Activated CD8-positive, alpha-beta memory T cell treated with anti-CD3 and anti-CD28 coated beads for 48 hours (primary cell): ENCODE measurements at places on chromosomes 13 and 19.

- DNase-seq = no peak
Measured at GRCh38 chr19:32070101-32070500, 275.3 kb upstream of the ZNF507 start.

GRCh38 chr19:49398001-49398615 lies 10.1 kb downstream of the KASH5 start:
- DNase-seq = no peak

- DNase-seq = no peak
Measured at GRCh38 chr13:114066956-114067355, 65.5 kb downstream of the RASA3 start.

DNA sequence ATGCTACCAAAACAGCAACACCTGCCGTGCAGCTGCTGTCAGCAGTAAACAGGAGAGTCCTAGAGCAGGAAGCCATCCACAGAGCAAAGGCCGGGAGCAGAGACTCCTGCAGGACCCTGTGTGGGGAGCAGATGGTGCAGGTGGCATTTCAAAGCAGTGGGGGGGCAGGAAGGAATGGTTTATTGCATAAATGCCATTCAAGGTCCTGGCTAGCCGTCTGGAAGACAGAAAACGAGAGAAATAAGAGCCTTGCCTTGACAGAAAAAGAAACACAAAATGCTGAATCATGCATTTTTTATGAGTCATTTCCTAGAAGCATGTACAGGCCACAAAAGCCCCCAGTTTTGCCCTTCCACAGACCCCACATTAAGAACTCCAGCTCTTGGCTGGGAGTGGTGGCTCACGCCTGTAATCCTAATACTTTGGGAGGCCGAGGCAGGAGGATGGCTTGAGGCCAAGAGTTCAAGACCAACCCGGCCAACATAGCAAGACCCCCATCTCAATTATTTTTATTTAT lies 5.4 kb downstream of the RSPH6A start:
- no peak for DNase-seq

- no peak for DNase-seq
Measured at GRCh38 chr19:15101479-15102082, 5.6 kb upstream of the SYDE1 start.

- no peak for DNase-seq
Measured at GRCh38 chr13:24032252-24032651, 128.3 kb upstream of the SPATA13 start.

DNA sequence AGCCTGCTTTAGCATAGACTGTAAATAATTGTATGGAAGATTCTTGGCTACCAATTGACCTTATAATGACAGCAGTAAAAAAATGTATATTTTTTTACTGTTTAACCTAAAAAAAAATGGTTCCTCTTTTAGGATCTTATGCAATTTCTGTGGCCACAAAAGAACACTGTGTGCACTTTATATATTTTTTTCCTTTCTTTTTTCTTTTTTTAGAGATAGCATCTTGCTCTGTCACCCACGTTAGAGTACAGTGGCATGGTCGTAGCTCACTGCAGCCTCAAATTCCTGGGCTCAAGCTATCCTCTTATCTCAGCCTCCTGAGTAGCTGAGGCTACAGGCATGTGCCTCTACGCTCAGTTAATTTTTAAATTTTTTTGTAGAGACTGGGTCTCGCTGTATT lies 6.1 kb downstream of the FLT3 start:
- no peak for DNase-seq

DNA sequence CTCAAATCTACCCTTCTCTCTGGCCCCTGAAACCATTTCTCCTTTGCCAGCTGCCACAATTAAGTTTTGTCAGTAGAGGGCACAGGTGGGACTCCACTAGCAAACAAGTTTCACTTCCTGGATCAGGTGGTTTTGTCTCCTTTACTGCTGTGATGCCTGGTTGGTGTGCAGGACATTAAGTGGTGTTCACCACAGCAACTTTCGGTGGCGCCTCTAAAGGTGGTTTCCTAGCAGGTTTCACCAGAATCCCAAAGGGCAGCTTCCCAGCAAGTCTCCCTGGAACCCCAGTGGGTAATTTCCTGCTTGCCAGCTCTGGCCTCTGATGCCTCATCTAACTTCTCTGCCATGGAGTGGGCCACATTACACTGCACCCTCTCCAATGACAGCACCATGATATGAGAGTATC lies 16.6 kb downstream of the MED4 start:
- DNase-seq = no peak

DNA sequence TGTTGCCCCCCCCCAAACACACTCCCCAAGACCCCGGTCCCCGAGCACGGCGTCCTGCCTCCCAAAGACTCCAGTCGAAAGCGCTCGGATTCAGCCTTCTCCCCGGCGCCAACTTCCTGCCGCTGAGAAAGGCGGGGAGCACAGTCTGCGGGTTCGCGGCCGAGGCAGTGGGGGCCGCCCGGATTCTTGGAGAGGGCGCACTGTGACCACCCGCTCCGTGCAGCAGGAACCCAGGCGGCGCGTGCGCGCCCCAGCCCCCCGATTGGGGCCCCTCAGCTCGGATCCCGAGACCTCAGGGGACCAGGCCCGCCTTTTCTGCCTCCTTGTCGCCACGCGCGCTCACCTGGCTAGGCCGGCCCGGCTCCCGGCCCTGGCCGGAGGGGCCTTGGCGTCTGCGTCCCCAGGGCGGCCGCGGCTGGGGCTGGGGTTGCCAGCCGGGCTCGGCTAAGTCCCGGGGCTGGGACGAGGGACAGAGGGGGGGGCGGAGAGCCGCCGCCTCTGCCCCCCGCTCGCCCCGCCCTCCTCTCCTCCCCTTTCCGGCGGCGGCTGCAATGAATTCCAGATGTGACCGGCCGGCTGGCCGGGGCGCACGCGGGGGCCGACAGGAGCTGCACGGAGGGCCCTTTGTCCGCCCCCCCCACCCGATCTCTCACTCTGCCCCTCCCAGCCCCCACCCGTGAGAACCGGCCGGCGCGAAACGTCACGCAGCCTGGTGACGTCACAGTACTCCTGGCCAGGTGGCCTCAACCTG lies at the start of gene S1PR2:
S1PR2 (minus strand) TSS at position 471 of the 751 bp plus-strand sequence. CDS start 6,426 bp downstream, outside the sequence.
- DNase-seq = peak; percentile 58

GRCh38 chr13:24223341-24224231 lies 63.1 kb downstream of the SPATA13 start:
- DNase-seq = no peak

DNA sequence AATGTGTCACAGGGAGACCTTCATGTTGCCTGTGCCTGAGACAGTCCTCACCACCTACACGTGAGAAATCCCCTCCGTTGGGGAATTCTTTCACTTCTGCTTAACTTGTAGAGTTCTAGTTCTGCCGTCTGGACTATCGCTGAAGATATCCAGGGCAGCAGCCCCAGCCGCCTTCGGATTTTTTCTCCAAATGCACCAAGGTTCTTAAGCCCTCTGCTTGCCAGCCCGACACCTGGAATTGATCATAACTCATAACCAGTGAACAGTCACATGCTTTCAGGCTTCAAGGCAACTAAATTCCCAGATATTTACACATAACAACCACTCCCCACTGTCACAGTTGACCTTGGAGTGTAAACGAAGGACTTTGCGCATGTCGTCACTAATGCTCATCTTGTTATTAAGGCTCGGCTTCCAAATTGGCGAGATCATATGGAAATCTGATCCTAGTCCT lies 114.4 kb downstream of the RAB20 start:
- no peak for DNase-seq

- no peak for DNase-seq
Measured at GRCh38 chr13:62433660-62434059, 1018.0 kb upstream of the PCDH20 start.

- DNase-seq = no peak
Measured at GRCh38 chr13:73467125-73467524, 408.3 kb downstream of the KLF5 start.

DNA sequence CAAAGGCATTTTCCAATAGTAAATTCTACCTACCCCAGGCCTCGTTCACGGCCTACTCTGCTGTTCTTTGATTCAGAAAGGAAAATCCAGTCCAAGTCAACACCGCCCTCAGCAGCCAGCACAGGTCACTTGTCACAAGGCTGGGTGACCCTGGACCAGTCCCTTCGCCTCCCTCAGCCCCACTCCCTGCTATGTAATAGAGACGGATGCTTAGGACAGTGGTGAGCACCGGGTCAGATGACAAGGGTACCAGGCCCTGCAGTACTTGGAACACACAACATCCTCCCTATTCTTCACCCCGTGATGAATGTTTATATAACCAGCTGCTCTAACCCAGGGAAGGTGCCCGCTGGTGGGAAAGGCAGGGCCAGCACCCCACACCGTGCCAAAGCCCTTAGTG lies 14.3 kb downstream of the LATS2 start:
- DNase-seq = no peak

DNA sequence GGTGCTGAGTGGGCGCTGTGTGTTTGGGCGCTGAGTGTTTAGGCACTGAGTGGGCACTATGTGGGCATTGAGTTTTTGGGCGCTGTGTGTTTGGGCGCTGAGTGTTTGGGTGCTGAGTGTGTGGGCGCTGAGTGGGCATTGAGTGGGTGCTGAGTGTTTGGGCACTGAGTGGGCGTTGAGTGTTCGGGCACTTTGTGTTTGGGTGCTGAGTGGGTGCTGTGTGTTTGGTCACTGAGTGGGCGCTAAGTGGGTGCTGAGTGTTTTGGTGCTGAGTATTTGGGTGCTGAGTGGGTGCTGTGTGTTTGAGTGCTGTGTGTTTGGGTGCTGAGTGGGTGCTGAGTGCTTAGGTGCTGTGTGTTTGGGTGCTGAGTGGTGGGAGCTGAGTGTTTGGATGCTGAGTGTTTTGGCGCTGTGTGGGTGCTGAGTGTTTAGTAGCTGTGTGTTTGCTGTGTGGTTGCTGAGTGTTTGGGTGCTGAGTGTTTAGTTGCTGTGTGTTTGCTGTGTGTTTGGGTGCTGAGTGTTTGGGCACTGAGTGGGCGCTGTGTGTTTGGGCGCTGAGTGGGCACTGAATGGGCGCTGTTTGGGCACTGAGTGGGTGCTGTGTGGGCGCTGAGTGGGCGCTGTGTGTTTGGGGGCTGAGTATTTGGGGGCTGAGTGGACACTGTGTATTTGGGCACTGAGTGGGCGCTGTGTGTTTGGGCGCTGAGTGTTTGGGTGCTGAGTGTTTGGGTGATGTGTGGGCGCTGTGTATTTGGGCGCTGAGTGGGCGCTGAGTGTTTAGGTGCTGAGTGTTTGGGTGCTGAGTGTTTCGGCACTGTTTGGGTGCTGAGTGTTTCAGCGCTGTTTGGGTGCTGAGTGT lies 47.2 kb upstream of the F7 start:
- no peak for DNase-seq

DNA sequence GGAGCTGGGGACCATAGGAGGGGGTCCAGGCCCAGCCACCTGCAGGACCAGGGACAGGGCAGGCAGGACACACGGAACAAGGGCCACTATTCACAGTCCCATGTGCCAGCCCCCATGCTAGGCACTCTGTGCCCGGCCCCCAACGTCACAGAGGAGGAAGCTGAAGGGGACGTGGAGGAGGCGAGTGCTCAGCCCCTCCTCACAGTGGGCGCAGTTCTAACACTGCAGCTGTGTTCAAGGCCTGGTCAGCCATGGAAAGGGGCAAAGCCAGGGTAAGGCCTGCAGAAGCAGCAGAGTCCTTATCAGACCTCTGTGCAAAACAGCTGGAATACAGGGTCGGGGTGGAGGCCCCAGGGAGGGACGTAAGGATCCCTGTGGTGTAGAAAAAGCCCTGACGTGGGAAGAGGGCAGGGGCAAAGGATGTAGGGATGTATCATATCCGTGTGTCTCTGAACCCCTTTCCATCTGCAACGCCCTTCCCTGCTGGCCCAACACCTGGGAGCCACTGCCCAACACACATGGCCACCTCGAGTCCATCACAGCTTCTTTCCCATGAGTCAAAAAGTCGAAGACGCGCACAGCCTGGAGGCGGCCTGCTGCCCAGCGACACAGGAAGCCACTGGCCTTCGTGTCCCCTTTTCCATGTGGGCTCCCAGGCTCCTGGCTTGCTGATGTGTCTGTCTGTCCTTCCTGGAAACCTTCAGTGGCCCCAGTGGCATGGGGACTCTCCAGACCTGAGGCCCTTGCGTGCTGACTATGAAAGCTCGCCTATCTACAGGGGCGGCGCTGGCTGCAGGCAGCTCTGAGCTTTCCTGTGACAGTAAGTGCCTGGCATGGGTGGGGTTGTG lies 28.0 kb downstream of the SH3GL1 start:
- DNase-seq = no peak

GRCh38 chr13:112450118-112450903 lies 74.2 kb downstream of the SPACA7 start:
- no peak for DNase-seq

GRCh38 chr13:108527844-108528243 lies 101.6 kb upstream of the MYO16 start:
- DNase-seq = no peak

DNA sequence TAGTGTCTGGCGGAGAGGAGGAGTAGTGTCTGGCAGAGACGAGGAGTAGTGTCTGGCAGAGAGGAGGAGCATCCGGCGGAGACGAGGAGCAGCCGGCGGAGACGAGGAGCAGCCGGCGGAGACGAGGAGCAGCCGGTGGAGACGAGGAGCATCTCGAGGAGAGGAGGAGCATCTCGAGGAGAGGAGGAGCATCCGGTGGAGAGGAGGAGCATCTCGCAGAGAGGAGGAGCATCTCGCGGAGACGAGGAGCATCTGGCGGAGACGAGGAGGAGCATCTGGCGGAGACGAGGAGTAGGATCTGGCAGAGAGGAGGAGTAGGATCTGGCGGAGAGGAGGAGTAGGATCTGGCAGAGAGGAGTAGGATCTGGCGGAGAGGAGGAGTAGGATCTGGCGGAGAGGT lies 18.2 kb downstream of the C13orf46 start:
- DNase-seq = no peak

- no peak for DNase-seq
Measured at GRCh38 chr19:58083021-58083420, 15.0 kb downstream of the ZSCAN18 start.

GRCh38 chr19:29636553-29637360 lies 28.5 kb upstream of the PLEKHF1 start:
- DNase-seq = no peak

GRCh38 chr13:26719356-26719945 lies 41.1 kb downstream of the GPR12 start:
- DNase-seq = no peak

- DNase-seq = peak; percentile 10
Measured at GRCh38 chr19:55809381-55810058, 22.3 kb downstream of the NLRP11 start.

GRCh38 chr13:72457151-72457550 lies 270.3 kb downstream of the MZT1 start:
- DNase-seq = no peak

DNA sequence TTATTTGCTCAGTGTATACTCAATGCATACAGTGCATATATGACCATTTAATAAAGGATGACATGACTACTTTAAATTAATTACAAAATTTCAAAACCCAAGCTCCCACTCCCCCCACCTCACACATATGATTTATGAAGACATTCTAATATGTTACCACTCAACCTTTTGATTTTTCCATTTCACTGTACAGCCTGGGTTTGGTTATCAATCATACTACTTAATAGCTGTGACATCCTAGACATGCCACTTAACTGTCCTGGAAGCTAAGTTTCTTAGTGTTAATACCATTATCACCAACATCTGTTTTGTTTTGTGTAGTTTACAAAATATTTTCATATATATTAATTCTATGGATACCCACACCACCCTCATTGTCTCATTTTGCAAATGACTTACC lies 42.2 kb downstream of the UBL3 start:
- no peak for DNase-seq

- no peak for DNase-seq
Measured at GRCh38 chr13:103354171-103354570, 288.0 kb upstream of the SLC10A2 start.

- DNase-seq = no peak
Measured at GRCh38 chr13:110942248-110942981, 27.5 kb upstream of the ANKRD10 start.

- no peak for DNase-seq
Measured at GRCh38 chr19:52237197-52237596, 32.2 kb upstream of the ZNF766 start.

GRCh38 chr13:42532561-42533335 lies 41.2 kb upstream of the TNFSF11 start:
- DNase-seq = no peak

GRCh38 chr13:97627566-97627965 lies 193.6 kb downstream of the RAP2A start:
- no peak for DNase-seq
